ENCODE measurements at places on chromosomes 12 and 14.

DNA sequence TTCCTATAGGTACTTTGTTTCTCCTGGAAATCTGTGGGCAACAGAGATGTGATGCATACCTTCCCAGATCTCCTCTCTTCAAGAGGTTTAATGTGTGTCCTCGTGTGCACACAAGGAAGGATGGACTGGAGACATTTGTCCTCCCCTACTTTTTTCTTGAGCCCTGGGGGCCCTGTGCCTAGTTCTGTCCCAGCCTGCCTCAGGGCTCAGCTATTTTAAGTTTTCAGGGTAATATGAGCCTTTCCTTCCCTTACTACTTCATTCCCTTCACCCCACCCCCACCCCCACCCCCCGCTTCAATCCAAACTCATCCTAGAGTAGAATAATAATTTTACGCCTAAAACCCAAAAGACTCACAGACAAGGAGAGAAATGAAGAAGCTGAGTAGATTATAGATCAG, 446 bp downstream of the STAC3 start:
- DNase-seq = no peak

DNA sequence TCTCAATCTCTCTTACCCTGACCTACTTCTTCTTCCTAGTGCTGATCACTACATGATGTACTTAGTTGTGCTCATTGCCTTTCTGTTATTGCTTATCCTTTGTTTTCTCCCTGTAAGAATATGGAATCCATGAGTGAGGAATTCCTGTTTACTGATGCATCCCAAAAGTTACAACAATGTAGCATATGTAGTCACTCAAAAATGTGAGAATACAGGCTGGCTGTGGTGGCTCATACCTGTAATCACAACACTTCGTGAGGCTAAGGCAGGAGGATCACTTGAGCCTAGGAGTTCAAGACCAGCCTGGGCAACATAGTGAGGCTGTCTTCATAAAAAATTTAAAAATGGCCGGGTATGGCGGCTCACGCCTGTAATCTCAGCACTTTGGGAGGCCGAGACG, 8.0 kb upstream of the WDR20 start:
- no peak for DNase-seq

- DNase-seq = no peak
These were observed 41.6 kb downstream of the FOS start for GRCh38 chr14:75320196-75320595.

- no peak for DNase-seq
These were observed 62.2 kb downstream of the RFX4 start for GRCh38 chr12:106645074-106645421.

- peak; percentile 51 for DNase-seq
These were observed 1.4 kb upstream of the M6PR start for GRCh38 chr12:8950702-8951478.

DNA sequence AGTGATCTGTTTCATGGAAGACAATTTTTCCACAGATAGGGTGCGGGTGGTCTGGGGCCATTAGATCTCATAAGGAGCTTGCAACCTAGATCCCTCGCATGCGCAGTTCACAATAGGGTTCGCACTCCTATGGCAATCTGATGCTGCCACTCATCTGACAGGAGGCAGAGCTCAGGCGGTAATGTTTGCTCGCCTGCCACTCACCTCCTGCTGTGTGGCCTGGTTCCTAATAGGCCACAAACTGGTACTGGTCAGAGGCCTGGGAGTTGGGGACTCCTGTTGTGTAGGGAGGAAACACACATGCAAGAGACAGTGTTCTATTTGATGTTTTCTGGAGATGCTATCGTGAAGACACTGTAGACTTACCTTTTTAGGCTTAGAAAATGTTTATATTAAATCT, 77.0 kb upstream of the FGD4 start:
- DNase-seq = no peak

DNA sequence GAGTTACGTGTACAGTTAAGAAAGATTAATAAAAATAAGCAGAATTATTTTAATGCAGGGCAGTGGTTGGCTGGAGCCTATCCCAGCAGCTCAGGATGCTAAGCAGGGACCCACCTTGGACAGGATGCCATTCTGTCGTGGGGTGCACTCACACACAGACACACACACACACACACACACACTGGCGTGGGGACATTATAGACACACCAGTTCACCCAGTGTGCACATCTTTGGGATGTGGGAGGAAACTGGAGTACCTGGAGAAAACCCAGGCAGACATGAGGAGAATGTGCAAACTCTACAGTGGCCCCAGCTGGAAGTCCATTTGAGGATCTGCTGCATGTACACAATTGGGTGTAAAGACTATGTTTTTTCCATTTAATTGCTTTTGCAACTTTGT, 12.8 kb upstream of the IFI27L2 start:
- DNase-seq = no peak

DNA sequence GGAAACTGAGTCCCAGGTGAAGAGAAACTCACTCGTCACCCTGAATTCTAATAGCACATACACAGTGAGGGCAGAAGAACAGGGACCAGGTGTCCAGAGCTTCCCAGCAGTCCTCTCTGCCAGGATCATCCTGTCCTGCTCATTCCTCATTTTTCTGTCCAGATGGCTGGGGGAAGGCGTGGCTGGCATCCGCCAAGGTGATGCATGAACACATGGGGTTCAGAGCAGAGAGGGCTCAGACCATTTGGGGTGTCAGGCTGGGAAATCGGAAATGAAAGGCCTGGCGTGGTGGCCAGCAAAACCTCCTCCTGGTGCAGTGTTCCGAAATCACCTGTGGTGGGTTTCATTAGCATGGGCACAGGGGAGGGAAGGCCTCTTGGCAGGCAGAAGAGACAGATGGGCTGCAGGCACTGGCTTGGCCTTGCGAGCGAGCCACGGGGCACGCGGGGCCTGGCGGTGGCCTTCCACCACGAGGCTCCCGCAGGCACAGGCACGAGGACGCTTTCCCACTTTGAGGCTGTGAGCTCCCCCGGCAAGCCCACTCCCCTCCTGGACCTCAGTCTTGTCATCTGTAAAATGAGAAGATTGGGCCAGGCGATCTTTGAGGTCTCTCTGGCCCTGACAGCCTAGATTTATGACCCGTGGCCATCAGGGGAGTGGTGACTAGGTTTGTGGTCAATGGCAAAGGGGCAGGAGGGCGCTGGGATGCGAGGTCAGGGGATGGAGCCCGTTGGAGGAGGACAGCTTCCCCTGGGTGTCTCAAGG, 68.5 kb downstream of the TSPAN9 start:
- DNase-seq = no peak

DNA sequence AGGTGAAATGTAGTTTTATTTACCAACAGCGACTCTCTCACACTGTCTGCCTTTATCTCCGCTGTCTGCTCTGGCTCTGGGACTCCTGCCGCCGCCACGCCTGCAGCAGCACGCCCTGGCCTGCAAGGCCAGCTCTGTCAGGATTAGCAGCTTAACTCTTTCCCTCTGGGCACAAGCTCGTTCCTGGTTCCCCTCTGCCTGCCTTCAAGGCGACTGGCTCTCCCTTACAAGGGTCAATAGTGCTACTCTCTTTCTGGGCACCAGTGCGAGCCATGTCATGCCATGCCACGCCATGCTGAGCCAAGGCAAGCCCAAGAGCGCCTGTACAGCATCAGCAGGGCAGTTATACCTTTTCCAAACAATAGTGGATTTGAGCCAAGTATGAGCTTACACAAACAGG, 3.6 kb upstream of the CLEC2B start:
- DNase-seq = no peak

- DNase-seq = peak; percentile 67
These were observed 594 bp downstream of the ARHGDIB start for GRCh38 chr12:14960548-14961465.

DNA sequence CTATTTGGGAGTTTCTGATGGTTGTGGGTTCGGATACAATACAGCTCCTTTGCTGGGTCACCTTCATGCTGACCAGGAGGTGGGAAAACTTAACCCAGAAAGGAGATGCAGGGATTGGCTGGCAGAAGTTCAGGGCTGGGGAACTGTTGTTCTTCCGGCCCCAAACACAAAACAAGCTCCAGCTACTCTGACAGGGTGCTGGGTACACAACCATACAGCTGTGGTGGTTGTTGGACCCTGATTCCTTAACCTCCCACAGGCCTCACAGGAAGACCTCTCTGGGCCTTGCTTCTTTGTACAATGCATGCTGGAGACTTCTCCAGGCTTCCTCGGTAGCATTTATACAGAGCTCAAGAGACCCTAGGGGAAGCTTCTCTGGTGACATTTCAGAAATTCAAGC, 47.6 kb downstream of the CPM start:
- DNase-seq = no peak

DNA sequence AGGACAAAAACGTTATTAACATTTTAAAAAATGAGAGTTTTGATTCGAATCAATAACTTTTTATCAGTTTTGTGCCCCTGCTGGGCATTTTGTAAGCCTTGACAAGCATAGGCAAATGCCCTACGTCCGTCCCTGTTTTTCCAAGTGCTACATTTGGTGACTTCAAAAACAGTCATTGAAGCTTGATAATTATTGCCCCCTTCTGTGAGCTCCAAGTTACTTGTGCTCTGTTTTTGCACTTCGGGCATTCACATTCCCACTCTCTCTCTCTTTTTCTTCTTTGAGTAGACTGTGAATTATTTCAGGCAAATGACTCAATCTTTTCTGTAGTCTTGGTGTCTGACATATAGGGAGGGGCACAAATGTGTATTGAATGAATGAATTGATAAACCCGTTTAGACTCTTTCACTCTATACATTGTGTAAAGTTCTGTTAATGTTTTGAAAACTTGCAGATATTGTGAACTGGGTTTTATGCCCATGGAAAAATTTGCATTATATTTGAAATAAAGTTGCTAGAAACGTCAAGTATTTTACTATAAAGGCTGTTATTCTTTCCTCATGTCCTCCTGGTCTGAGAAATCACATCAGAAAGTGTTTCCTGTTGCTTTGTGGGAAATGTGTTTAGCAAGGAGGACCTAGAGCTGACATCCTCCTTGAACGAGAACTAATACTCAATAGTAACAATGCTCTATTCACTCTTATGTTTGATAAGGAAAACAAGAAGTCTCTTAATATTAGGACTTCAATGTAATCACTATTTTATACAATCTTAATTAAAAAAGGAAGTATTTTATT, 1.4 kb downstream of the APAF1 start:
- DNase-seq = no peak

- no peak for DNase-seq
These were observed 515.7 kb upstream of the ATXN7L3B start for GRCh38 chr12:74021937-74022336.
